ENCODE measurements at places on chromosomes 7 and 10. TPM values are rescaled to one million over a fixed set of nuclear protein-coding genes. Genes with fewer than 3 reads are reported as not detected.

Gene HACD1
- total RNA-seq = 17.3 TPM

Gene FMC1
- 6.0 TPM for total RNA-seq

Gene HOXA4
- total RNA-seq = 14.6 TPM

Gene PON3
- not detected for total RNA-seq

Gene NPY4R
- not detected for total RNA-seq

Gene METTL27
- total RNA-seq = 8.4 TPM

Gene SLC16A9
- 3.5 TPM for total RNA-seq

Gene HK1
- total RNA-seq = 99.7 TPM

Gene PIK3CG
- 0.23 TPM for total RNA-seq

Gene SH2D4B
- not detected for total RNA-seq

Gene BUB3
- total RNA-seq = 128 TPM

Gene ZNF33A
- 10.0 TPM for total RNA-seq

Gene GCK
- 2.2 TPM for total RNA-seq

Gene LIPJ
- not detected for total RNA-seq

Gene PIK3AP1
- total RNA-seq = 4.2 TPM

Gene RARRES2
- 6.1 TPM for total RNA-seq

Gene TMEM254
- 12.1 TPM for total RNA-seq

Data from epithelial cell of proximal tubule (primary cell).